Right ventricle myocardium superior (tissue), 1 donor: ENCODE measurements at places on chromosomes 12 and 14. TPM values are rescaled to one million over a fixed set of nuclear protein-coding genes. Genes with fewer than 3 reads are reported as not detected.

DNA sequence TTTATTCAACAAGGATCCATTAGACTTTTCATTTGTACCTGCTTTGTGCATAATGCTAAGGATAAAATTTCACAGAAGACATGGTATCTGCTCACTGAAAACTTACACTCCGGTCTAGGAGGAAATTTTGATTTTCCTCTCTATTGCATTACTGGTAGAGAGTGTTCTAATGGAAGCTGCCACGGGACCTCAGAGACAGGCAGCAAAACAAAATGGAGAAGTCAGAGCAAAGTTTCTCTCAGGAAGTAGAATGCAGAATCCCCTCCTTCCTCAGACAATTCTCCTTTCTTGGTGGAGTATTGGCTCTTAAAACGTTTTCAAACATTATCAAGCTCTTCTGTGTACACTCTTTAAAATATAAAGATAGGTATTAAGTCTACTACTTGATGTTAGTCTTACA, 12.3 kb downstream of the CLEC2B start:
- no peak for DNase-seq

DNA sequence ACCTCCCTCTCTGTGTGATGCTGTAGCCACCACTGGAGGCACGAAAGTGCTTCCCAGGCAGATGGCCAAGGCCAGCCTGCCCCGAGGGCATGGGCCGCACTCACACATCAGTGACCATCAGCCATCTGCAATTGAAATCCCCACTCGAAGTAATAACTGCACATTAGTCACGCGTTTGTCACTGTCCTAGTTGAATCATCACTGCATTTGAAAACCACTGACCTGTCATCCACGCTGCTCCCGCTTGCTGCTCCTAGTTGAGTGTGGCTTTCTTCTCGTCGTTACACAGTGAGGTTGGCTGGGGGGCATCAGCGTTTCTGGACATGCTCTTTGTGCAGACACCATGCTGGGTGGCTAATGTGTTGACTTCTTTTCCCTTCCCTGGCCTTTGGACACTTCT, 176.1 kb downstream of the ADGRD1 start:
- DNase-seq: no peak

The RNASE13 gene
- not detected for total RNA-seq

The PCNX1 gene
- total RNA-seq: 43.3 TPM

GRCh38 chr12:132775502-132776229, 14.0 kb upstream of the ANKLE2 start:
- DNase-seq: no peak

DNA sequence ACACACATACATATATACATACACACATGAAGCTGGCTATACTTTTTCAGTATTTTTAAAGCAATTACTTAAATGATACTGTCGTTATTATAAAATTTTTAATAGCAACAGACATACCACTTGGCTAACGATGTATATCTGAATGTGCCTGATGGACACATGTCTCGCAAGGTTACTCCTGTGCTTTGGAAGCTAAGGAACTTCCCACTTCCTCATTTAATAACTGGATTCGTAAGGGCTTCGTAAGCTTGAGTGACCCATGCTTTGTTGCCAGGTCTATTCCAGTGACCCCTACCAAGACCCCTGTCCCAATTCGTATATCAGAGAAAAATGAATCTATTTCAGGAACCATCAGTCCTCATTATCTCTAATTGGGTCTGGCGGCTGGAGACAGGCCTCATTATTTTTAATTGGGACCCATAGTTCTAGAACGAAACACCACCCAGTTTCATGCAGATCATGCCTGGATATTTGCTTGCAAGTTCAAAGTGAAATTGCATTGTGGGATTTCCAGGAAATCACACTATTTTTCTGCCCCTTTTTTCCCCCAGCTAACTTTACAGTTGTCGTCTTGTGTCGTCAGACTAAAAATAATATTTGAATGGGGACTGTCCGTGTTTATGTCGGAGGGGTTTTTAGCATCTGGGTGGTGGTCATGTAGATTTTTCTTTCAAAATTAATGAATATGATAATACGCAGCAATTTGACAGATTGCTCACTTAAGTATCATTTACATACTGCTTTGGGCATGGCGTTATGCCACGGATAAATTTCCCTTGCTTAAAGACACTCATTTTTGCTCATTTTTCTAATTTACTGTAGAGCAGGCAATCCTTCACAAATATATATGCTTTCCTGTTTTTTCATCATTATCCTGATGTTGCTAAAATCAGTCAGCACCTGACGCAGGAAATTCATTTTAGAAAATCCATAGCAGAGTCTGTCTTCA, 17.1 kb upstream of the MYO1H start:
- DNase-seq: no peak

- no peak for DNase-seq
Observed at GRCh38 chr14:22249770-22250169, 339.3 kb downstream of the DAD1 start.

DNA sequence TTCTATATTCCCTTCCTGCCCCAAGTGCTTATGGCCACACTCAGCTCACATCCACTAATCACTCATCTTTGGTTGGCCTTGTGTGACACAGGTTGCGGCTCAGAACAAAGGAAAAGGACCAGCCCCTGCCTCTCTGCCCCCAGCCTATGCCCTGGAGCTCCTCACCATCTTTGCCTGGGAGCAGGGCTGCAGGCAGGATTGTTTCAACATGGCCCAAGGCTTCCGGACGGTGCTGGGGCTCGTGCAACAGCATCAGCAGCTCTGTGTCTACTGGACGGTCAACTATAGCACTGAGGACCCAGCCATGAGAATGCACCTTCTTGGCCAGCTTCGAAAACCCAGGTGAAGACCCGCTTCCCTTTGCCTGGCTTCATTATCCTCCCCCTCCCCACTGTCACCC, 15.8 kb upstream of the OAS2 start:
- DNase-seq: no peak

- DNase-seq: no peak
Observed at GRCh38 chr14:93269341-93270068, 62.4 kb downstream of the UBR7 start.

DNA sequence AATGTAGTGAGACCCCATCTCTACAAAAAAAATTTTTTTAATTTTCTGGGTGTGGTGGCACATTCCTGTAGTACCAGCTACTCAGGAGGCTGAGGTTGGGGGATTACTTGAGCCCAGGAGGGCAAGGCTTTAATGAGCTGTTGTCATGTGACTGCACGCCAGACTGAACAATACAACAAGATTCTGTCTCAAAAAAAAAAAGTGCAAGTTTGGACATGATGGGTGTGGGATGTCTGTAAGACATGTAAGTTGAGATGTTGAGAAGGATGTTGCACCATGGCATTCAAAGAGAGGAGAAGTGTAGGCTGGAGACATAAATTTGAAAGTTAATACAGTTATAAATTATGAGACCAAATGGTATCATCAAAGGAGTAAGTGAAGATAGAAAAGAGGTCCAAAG, 23.5 kb downstream of the YEATS4 start:
- DNase-seq: no peak

GRCh38 chr12:132400011-132400641, 70.7 kb upstream of the GALNT9 start:
- DNase-seq: peak; percentile 34

The KRT82 gene
- total RNA-seq: not detected

DNA sequence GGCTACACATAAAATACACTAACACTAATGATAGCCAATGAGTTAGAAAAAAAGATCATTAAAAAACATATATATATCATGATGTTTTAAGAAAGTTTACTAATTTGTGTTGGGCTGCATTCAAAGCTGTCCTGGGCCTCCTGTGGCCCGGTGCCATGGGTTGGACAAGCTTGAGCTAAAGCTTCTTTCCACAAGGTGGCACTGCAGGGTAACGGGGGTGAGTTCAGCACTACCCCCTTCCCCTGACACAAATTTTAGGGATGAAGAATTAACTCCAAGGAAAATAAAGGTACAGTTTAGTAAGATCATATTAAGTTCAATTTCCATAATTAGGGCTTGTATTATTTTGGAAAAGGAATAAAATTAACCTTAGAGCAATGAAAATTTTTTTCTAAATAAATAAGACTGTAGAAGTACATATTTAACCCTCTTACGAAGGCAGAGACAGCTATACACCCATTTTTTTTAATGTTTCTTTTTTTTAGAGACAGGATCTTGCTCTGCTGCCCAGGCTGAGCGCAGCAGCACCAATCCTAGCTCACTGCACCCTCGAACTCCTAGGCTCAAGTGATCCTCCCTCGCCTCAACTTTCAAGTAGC, 38.9 kb downstream of the PPP1R13B start:
- DNase-seq: peak; percentile 75

The KIF5A gene
- total RNA-seq: 0.08 TPM

The C12orf54 gene
- not detected for total RNA-seq

GRCh38 chr12:65493913-65494245, 215.4 kb downstream of the MSRB3 start:
- no peak for DNase-seq

DNA sequence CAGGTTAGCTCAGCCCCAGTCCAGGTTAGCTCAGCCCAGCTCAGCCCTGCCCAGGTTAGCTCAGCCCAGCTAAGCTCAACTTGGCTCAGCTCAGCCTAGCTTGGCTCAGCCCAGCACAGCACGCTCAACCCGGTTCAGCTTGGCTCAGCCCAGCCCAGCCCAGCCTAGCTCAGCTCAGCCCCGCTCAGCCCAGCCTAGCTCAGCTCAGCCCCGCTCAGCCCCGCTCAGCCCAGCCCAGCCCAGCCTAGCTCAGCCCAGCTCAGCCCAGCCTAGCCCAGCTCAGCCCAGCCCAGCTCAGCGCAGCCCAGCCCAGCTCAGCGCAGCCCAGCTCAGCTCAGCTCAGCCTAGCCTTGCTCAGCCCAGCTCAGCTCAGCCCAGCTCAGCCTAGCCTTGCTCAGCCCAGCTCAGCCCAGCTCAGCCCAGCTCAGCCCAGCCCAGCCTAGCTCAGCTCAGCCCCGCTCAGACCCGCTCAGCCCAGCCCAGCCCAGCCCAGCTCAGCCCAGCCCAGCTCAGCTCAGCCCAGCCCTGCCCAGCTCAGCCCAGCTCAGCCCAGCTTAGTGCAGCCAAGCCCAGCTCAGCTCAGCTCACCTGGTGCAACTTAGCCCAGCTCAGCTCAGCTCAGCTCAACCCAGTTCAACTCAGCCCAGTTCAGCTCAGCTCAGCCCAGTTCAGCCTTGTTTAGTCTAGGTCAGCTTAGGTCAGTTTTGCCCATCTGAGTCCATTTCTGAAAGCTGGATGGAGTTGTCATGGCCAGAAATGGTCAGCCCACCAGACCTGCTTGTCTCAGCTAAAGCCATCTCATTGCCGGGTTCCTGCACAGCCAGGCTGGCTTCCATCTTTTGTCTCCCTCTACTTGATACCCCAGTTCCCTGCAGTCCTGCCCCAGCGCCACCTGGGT, 333.6 kb downstream of the TMEM121 start:
- DNase-seq: peak; percentile 25

DNA sequence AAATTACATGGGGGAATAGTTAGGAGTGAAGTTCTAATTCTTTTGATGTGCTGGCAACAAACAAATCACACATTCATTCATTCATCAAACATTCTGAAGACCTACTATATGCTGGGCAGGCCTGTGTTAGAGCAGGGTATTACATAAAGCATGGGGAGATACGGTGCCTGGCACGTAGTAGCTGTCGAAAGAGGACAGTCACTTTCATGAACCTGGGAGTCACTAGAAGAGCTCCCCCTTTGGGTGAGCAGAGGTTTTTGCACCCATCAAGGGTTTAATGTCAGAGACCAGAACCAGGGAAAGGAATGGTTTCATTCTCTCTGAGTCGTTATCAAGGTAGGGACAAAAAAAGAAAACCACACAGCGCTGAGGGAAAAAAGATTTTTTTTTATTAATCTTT, 10.0 kb downstream of the LHX5 start:
- no peak for DNase-seq

The NDRG2 gene
- total RNA-seq: 327 TPM

GRCh38 chr12:129928643-129929042, 24.8 kb upstream of the TMEM132D start:
- no peak for DNase-seq

- no peak for DNase-seq
Observed at GRCh38 chr14:68140806-68141205, 321.2 kb downstream of the RAD51B start.

The DDHD1 gene
- total RNA-seq: 6.5 TPM

The TPH2 gene
- not detected for total RNA-seq

DNA sequence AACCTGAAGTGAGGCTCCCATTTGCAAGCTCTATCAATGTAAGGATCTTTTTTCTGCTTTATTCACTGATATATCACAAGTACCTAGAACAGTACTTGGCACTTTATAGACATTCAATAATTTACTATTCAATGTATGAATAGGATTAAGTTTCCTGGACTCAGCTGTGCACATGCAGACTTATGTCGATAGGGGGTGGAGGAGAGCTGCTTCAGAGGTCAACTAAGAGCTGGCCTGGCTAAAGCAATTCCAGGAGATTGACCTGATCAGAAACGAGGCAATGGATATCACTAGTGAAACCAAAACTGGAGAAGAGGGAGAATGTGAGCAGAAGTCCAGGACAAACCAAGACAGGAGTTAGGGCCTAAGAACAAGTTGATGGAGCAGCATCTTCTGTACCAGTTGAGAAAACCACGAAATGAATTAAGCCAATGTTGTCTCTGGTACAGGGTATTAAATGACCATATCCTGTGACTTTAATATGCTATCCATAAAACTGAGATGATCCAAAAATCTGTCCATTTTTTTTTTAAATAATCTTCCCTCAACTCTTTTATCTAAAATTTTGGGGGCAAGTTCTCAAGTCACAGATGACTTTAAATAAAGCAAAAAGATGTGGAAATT, 169.2 kb downstream of the PIK3C2G start:
- DNase-seq: no peak

- no peak for DNase-seq
Observed at GRCh38 chr12:76539727-76540126, 19.8 kb downstream of the OSBPL8 start.

The CBX5 gene
- 41.0 TPM for total RNA-seq

The PRH2 gene
- not detected for total RNA-seq

DNA sequence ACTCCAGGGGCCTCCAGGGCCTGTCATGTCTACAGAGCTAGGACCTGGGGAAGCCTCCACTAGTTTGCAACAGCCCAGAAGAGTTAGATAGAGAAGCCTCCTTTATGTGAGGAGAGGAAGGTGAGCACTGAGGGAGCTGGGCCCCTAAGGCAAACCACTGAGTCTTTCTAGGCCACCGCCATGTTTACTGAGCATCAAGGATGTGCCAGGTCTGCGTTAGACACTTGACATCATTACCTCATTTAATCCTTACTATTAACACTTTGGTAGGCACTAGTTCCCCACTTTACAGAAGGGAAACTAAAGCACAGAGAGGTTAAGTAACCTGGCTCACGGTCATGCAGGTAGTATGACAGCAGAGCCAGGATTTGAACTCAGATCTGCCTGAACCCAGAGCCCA, 12.9 kb downstream of the CTDSP2 start:
- no peak for DNase-seq

DNA sequence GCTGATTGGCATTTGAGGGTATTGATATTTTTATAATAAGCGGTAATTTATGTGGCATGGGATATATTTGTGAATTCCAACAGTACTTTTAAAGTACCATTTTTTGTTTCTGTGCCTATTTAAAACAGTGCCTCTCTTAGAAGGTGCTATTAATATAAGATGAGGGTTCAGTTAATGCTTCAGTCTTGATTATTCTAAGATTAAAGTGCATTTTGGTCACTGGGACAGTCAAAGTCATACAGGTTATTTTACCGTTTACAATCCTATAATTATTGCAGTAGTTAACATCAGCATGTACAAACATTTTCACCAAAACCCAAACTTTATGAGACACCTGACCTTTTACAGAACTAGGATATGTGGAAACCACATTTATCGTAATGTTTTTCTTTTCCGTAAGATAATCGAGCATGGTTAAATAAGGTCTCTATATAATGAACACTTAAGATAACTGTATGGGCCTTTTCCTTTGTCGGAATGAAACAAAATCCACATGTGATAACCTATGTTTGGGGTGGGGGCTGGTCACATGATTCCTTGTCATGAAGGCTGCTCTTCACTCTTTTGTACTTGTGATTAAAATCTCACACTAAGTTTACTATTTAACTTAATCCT, 37.7 kb upstream of the DNM1L start:
- DNase-seq: no peak
